ENCODE measurements at places on chromosomes 3 and 15. TPM values are rescaled to one million over a fixed set of nuclear protein-coding genes. Genes with fewer than 3 reads are reported as not detected.

Gene PLA2G4E
- total RNA-seq: not detected

Gene GCNT3
- total RNA-seq: not detected

Gene FBXW12
- total RNA-seq: not detected

GRCh38 chr15:51103330-51103729 is 8.6 kb upstream of the TNFAIP8L3 start:
- DNase-seq: no peak

Gene UBAP1L
- 1.3 TPM for total RNA-seq

Gene PEX5L
- total RNA-seq: 0.57 TPM

Gene PCSK6
- total RNA-seq: 31.9 TPM

GRCh38 chr3:29746163-29746760 is 465.4 kb downstream of the RBMS3 start:
- no peak for DNase-seq
